ENCODE measurements at places on chromosomes 16 and 17.

DNA sequence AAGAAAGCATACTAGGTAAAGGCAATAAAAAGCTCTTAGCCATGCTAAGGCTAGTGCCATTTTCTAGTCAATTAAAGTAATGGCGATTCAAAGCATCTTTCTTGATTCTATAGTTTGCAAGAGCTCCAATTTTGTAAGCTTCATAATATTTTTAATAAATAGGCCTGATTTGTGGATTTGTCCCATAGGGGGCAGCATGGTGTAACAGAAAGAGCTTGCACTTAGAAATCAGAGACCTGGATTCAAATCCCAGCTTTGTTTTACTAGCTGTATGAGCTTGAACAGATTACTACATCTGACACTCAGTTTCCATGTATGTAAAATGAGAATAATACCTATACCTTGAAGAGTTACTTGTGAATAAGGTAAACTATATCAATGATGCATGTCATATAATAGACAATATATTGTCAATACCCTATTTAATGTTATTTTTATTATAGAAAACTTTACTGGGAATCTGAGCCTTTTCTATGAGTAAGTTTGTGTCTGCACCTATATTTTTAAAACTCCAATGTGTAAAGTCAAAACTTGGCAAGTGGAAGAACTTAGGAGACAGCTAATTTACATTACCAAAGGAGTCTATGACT lies 93.6 kb upstream of the NOG start:
- peak; percentile 22 for DNase-seq

DNA sequence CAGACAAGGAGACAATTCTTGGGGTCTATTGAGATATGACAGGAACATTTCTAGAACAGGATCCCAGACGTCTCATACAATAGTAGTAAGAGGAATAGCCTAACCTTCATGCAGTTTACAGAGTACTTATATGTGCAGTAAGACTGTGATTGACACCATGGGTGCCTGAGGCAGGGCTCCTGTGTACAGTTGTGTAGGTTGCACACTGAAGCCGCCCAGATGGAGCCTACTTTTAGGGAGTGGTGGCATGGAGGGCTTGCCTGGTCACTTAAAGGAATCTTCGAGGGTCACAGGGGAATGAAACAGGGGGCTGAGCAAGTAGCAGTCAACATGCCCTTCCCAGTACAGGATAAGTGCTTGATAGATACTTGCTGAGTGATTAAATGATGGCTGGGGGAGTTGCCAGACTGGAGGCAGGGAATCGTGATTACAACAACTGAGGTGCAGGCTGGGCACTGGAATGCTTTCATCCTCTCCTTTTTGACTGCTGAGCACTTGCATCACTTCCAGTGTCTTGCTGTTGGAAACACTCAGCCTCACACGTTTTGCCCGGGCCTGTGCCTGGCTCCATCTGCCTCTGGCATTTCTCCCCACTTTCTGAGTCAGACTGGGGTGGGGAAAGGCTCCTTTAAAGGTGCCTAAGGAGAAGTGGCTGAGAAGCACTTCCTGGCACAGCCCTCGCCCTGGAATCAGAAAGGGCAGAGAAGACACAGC lies 71.0 kb downstream of the COPRS start:
- no peak for DNase-seq

- peak; percentile 66 for DNase-seq
Observed at GRCh38 chr16:66549284-66550131, at the start of gene TK2. Gene TK2, minus strand, starts transcription at chr16:66550122. Its CDS starts 61 bp downstream, at chr16:66550061.

DNA sequence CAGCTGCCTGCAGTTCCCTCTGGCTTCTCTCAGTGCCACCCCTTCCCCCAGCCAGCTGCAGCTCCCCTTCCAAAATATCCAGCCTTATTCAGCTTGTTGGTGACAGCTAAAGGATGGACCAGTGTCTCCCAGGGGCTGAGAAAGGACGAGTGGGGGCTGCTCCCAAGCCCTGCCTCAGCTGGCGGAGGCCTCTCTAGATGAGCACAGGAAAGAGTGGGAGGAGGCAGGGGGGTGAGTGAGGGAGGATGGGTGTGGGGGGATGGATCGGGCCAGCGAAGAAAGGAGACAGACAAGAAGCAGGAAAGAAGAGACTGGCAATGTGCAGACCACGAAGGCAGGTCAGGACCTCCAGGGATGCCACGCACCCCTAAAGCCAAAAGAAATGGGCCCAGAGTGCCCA lies 17.5 kb downstream of the PIPOX start:
- DNase-seq: no peak

DNA sequence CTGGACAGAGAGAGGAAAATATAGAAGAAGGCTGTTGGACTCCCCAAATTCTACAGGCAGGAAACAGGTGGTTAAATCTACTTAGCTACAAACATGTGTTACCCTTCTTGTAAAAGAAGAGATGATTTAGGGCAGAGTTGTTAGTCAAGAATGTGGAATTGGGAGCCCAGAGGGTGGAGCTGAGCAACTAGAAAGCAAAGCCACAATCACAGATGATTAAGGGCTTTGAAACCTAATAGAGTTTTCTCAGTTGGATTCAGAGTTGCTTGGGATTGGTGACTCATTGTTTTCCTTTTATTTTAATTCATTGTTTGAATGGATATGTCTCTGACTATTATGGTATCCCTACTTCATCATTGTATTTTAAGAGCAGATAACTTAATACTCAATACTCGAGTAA lies 6.2 kb downstream of the ACSM5 start:
- no peak for DNase-seq

DNA sequence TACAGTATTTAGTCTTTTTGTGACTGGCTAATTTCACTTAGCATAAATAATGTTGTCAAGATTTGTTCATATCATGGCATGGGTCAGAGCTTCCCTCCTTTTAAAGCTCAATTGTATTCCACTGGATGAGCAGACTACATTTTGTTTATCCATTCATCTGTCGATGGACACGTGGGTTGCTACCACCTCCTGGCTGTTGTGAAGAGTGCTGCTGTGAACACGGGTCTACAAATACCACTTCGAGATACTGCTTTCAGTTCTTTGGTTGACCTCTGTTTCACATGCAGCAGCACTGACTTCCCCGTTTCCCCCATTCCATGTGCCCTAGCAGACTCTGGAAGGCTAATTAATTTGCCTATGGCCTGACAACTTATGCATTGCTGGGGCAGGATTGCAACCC lies 285.4 kb downstream of the SHISA9 start:
- no peak for DNase-seq

DNA sequence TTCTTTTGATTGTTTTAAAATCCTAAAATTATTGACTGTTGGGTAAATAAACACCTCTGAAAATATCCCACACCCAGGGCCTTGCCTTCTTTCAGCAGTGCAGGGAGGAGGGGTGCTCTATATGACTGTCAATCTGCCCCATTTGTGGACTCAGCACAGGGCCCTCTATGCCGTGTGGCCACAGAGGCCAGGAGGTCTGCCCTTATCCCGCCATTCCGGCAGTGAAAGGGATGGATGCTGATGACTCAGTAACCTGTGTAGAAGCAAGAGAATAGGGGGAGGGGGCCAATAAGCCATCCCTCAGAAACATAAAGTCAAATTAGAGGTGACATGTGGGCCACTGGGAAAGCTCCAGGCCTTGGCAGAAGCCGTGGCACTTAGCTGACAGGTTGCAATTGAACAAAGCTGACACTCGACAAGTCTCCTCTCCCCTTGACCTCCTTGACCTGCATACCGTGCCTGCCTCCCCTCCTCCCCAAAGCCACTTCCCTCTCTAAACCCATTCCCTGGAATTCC lies 281.4 kb upstream of the DYNLRB2 start:
- DNase-seq: no peak

GRCh38 chr16:84647828-84648594 lies at the start of gene KLHL36:
Gene KLHL36, plus strand, starts transcription at chr16:84648511. Its CDS starts 2,357 bp downstream, at chr16:84650868.
- DNase-seq: peak; percentile 79

DNA sequence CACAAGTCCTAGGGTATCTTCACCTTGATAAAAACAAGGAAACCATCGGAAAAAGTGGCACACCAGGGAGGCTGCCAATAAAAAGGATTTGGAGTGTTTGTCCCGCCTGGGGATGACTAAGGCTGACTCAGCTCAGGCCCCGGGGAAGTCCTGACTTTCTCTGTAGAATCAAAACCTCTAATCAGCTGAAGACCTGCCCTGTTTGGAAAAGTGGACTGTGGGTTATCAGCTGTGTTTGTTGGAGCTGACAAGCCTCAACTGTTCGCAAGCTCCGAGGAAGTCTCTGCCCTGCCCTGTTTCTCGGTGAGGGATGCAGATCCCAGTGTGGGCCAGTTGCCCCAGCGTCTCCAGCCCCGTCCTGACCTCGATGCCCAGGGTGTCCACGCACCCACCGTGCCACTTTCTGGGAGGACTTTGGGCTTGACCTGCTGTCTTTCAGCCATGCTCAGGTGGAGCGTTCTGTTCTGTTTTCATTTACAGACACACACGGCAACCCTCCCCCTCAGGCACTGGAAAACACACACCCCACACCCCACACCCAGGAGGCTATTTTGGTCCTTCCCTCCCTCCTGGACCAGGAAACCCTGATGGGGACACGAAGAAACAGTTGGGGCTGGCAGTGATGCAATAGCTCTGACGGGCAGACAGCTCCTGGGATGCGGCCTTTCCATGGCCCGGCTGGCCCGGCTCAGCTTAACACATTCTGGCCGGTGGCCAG lies 27.6 kb upstream of the PITPNA start:
- DNase-seq: peak; percentile 66

DNA sequence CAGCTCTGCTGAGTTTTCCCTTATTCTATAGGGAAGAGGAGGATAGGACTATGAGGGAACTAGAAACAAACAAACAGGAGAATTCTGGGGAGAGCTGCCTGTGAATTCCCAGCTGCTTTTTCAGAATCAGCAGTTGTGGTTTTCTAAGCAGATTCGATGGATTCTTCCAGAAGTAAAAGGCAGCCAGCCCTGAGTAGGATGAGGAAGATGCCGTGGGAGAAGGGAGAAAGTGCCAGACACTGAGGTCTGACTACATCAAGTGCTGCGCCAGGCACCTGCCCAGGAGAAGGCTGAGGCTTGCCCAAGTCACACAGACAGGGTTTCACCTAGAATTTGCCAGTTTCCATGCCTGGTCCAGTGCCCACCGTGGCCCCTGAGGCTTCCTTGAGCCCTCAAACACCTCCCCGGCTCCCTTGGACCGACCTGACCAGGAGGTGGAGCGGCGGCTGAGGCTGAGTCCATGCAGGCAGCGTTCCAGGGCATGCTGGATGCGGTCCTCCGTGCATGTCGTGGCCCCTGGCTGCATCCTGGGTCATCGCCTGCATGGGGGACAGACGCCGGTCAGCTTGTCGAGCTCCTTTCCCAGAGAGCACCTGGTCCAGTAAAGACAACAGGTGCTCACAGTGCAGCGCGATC lies 43.6 kb upstream of the PIK3R6 start:
- no peak for DNase-seq

GRCh38 chr16:54093281-54093680 lies 193.3 kb downstream of the IRX3 start:
- no peak for DNase-seq

DNA sequence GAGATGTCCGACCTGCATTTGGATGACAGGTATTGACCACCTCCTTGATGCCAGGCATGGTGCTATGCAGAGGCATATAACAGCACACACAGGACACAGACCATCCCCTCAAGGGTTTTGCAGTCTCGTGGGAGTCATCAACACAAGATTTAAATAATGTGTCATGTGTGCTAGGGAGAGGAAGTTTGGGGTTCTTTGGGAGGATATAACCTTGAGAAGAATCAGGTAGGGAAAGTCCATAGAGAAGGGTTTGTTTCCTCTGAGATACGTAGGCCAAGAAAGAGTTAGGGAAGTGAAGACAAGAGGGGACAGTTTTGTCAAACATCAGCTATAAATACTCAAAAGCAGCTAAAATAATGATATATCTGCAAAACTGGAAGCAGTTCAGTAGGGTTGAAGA lies 215.9 kb upstream of the RBFOX1 start:
- no peak for DNase-seq

DNA sequence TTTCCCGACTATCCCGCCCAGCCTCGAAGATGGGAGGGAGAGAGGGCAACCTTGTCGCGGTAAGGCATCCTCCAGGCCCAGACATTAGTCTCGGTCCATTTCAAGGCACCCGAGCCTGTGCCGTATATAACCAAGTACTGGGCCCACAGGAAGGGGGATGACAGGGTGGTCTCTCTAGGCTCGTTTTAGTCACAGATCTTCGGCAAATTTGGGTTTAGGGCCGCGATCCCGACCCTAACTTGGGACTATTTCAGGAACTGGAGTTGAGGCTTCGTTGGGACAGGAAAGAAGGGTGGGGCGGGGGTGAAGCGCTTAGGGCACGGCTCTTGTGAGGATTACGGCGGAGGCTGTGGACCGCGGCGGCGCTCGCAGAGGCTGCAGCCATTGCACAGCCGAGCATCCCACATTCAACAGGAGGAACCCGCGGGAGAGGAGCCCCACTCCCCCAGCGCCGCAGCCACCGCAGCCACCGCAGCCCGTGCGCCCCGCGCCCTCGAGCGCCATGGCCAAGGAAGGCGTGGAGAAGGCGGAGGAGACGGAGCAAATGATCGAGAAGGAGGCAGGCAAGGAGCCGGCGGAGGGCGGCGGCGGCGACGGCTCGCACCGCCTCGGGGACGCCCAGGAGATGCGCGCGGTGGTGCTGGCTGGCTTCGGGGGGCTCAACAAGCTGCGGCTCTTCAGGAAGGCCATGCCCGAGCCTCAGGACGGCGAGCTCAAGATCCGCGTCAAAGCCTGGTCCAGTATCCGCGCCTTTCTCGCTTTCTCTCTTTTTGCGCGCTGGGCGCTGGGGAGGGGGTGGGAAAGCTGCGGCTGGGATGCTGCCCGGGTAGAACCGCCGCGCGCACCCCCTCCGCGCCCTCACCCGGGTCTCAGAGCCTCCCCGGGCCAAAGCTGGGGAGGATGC lies at the start of gene VAT1L:
Gene VAT1L, plus strand, starts transcription at position 384 of the 904 bp plus-strand sequence. Its CDS starts 119 bp downstream, at position 503.
- DNase-seq: no peak

- DNase-seq: no peak
Observed at GRCh38 chr17:72099919-72100318, 20.9 kb upstream of the SOX9 start.

- no peak for DNase-seq
Observed at GRCh38 chr16:83051451-83051850, 424.7 kb downstream of the CDH13 start.

DNA sequence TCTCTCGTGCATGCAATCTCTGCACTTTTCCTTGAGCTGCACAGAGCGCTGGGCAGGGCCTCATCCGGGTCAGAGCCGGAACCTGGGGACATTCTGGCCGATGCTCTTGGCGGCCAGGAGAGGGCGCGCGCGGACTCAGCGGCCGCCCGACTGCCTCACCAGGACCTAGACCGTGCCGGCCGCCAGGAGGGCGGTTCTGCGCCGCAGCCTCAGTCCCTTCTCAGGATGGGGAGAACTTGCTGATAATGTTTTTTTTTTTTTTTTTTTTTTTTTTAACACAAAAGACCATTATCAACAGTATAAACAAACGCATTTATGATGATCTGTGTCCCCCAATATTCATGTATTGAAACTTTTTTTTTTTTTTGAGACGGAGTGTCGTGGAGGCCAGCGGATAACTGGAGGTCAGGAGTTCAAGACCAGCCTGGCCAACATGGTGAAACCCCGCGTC lies 8.1 kb upstream of the FLYWCH2 start:
- peak; percentile 84 for DNase-seq

DNA sequence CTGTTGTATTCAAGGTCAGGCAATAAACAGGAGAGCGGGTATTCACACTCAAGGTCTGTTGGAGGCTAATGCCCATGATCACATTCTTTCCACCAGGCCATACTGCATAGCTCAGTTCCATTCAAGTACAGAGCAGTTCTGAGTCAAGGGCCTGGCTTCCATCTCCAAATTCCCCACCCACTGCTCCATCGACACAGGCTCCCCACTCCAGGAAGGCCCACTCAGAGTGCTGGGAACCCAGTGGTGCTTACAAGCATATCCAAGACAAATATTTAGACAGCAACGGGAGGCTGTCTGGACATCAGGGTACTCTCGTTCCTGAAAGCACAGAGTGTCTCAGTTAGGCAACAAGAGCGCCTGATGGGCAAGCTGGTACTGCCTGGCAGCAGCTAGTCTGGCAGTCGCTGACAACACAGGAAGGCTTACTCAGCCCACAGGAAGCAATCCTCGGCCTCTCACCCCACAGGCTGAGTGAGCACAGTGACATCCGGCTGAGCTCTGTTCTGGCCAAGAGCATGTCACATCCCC lies 40.9 kb downstream of the RFFL start:
- no peak for DNase-seq

All from Calu3 (cell line).